ENCODE measurements at places on chromosomes 7 and 10.
A peak's percentile ranks its signal among the peaks of the same experiment; 100 is the strongest.

- H3K27me3 ChIP-seq: peaks cover 11% of the 10 kb centered on the region
- H3K4me1 ChIP-seq: no peaks in the 10 kb centered on the region
- no peaks in the 10 kb centered on the region for H3K36me3 ChIP-seq
- H3K4me3 ChIP-seq: no peak overlapping the region
- DNase-seq: no peak
Measured at GRCh38 chr7:123847868-123848267, 2.9 kb downstream of the HYAL4 start.

GRCh38 chr10:109851616-109852474, 71.5 kb downstream of the XPNPEP1 start:
- no peak overlapping the region for H3K27ac ChIP-seq
- H3K4me3 ChIP-seq: no peak overlapping the region
- no peak for DNase-seq

GRCh38 chr10:95303535-95303934, 12.7 kb upstream of the PDLIM1 start:
- no peaks in the 10 kb centered on the region for H3K27me3 ChIP-seq
- H3K4me3 ChIP-seq: no peak overlapping the region
- DNase-seq: no peak
- H3K36me3 ChIP-seq: no peaks in the 10 kb centered on the region
- H3K27ac ChIP-seq: no peak overlapping the region

GRCh38 chr7:131346885-131347592, 19.4 kb downstream of the MKLN1 start:
- no peak for DNase-seq
- no peaks in the 10 kb centered on the region for H3K27me3 ChIP-seq
- peaks cover 27% of the 10 kb centered on the region for H3K4me1 ChIP-seq
- no peak overlapping the region for H3K4me3 ChIP-seq
- no peak overlapping the region for H3K27ac ChIP-seq

- peaks cover 12% of the 10 kb centered on the region for H3K36me3 ChIP-seq
- peak overlapping the region; percentile 80 for H3K4me3 ChIP-seq
- H3K27me3 ChIP-seq: peaks cover 3% of the 10 kb centered on the region
- DNase-seq: no peak
- H3K4me1 ChIP-seq: peaks cover 26% of the 10 kb centered on the region
- H3K27ac ChIP-seq: peak overlapping the region; percentile 51
Measured at GRCh38 chr7:40135317-40135610, 459 bp downstream of the SUGCT start.

GRCh38 chr10:1272079-1272776, 216.0 kb downstream of the WDR37 start:
- H3K27ac ChIP-seq: no peak overlapping the region
- no peaks in the 10 kb centered on the region for H3K36me3 ChIP-seq
- H3K4me3 ChIP-seq: no peak overlapping the region

DNA sequence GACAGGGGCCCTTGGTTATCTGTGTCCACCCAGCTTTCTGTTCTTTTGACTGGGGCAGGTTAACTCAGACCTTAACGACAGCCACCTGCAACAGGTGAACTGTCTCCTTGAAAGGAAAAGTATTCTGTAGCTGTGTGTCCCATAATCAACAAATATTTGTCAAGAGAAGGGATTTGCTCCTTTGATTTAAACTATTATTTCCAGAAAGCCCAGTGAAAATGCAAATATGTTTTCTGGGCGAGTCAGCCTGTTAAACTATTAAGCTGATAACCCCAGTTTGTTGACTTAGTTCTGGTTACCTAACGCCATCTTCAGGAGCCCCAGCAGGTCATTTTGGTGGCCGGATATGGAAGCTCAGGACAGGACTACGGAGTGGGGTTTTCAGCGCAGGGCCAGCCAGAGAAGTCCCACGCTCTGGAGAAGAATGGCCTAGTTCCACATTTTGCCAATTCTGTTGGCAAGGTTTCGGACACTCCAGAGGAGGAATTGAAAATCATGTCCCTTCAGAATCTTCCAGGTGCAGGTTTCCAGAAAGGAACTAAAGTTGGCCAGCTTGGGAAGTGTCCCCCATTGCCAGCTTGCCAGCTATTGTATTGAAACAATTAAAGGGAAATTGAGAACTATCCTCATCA, 54.5 kb downstream of the ADRA2A start:
- peaks cover 15% of the 10 kb centered on the region for H3K27me3 ChIP-seq
- no peak for DNase-seq
- no peaks in the 10 kb centered on the region for H3K4me1 ChIP-seq
- H3K36me3 ChIP-seq: no peaks in the 10 kb centered on the region
- H3K4me3 ChIP-seq: no peak overlapping the region
- H3K27ac ChIP-seq: no peak overlapping the region

- DNase-seq: no peak
- H3K27me3 ChIP-seq: peaks cover 8% of the 10 kb centered on the region
- no peaks in the 10 kb centered on the region for H3K36me3 ChIP-seq
Measured at GRCh38 chr7:13078105-13078504, 390.7 kb downstream of the ARL4A start.

DNA sequence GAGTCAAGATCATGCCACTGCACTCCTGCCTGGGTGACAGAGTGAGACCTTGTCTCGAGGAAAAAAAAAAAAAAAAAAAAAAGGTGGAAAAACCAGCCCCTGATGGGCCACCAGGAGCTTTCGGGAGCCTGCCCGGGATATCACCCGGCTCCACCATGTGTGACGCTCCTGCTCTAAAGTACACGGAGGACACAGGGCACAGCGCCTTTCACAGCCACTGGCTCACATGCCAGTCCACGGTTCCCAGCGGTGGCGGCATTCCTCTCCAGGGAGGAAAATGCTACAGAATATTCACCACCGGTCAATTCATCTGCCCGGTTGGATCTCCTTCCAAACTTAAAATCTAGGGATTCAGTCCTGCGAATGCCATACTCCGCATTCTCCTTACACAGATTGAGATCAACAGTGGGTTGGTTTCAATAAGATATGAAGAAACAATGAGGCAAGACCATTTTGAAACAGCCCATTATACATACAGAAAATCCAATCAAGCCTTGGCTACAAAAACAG, 81.2 kb downstream of the CTBP2 start:
- H3K4me3 ChIP-seq: no peak overlapping the region
- DNase-seq: no peak
- H3K4me1 ChIP-seq: no peaks in the 10 kb centered on the region
- H3K27ac ChIP-seq: no peak overlapping the region

- H3K27ac ChIP-seq: no peak overlapping the region
- H3K4me3 ChIP-seq: no peak overlapping the region
- H3K4me1 ChIP-seq: no peaks in the 10 kb centered on the region
- H3K27me3 ChIP-seq: peaks cover 6% of the 10 kb centered on the region
Measured at GRCh38 chr7:32594965-32595490, 99.7 kb downstream of the AVL9 start.

DNA sequence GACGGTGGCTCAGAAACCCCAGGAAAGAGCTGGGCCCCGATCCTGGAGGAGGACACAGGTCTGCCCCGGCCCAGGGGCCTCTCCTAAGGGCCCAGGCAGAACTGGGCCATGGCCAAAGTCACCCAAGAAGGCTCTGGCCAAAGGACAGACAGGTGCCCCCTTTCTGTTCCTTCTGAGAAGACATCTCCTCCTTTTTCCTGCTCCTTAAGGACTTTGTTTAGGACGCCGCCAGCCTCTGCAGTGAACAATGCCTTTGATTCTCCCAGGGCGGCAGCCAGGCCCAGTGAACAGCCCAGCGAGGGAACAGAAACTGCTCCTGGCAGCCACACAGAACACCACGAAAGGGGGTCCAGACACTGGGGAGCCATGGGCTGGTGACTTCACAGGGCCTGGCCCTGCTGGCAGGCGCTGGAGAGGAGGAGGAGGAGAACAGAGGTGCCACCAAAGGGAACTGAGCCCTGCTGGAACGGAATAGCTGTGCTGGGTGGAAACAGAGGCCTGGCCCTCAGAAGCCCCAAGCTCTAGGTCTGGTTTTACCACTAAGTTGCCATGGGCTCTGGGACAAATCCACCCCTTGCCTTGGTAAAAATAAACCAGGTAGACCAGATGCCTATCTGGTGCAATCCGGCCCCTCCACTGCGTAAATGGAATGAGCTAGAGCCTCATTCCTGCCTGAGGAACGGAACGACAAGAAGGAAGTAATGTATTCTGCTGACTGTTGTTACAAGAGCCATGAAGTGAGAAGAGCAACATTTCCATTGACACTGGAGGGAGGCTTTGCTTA, 163.3 kb upstream of the RHEB start:
- no peaks in the 10 kb centered on the region for H3K36me3 ChIP-seq
- no peaks in the 10 kb centered on the region for H3K27me3 ChIP-seq
- H3K4me3 ChIP-seq: no peak overlapping the region
- DNase-seq: no peak

- H3K4me1 ChIP-seq: peaks cover 37% of the 10 kb centered on the region
- H3K36me3 ChIP-seq: peaks cover 45% of the 10 kb centered on the region
- H3K27ac ChIP-seq: peak within 1 kb of the TSS; percentile 99
- peak within 1 kb of the TSS; percentile 100 for H3K4me3 ChIP-seq
- peak; percentile 99 for DNase-seq
- H3K27me3 ChIP-seq: no peaks in the 10 kb centered on the region
Measured at GRCh38 chr7:44796504-44797328, at the start of gene PPIA. Gene PPIA (plus strand): TSS chr7:44796681. CDS start chr7:44796725, 44 bp downstream.

GRCh38 chr7:79684384-79684783, 230.9 kb upstream of the MAGI2 start:
- no peaks in the 10 kb centered on the region for H3K4me1 ChIP-seq
- no peak overlapping the region for H3K4me3 ChIP-seq
- H3K27ac ChIP-seq: no peak overlapping the region
- no peaks in the 10 kb centered on the region for H3K36me3 ChIP-seq

- no peak overlapping the region for H3K4me3 ChIP-seq
- no peak overlapping the region for H3K27ac ChIP-seq
- H3K36me3 ChIP-seq: peaks cover 42% of the 10 kb centered on the region
- H3K27me3 ChIP-seq: no peaks in the 10 kb centered on the region
- H3K4me1 ChIP-seq: peaks cover 40% of the 10 kb centered on the region
- no peak for DNase-seq
Measured at GRCh38 chr10:110897184-110897583, 21.8 kb downstream of the BBIP1 start.

- DNase-seq: no peak
- H3K36me3 ChIP-seq: no peaks in the 10 kb centered on the region
- no peaks in the 10 kb centered on the region for H3K4me1 ChIP-seq
Measured at GRCh38 chr10:123622381-123622780, 43.8 kb upstream of the GPR26 start.

DNA sequence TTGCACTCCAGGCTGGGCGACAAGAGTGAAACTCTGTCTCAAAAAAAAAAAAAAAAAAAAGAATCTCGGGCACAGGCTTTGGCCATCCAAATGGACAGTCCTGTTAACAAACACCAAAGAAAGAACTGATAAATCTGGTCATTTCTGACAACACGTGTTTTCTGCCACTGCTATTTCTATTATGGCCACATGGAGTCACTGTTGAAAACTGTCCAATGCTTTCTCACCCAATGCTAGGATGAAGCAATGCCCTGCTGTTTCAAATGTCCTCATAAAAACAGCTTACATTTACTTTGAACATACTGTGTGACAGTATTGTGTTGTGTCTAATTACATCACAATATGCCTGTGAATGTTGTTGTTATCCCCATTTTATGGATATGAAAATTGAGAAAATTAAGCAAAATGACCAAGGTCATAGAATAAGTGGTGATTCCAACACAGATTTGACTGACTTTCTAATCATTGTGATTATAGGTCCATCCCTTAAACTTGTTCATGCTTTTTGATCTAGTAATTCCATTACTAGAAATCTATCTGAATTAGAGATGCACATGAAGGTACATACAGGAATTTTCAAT, 19.9 kb upstream of the MAP3K8 start:
- H3K4me3 ChIP-seq: no peak overlapping the region
- H3K4me1 ChIP-seq: peaks cover 18% of the 10 kb centered on the region
- H3K27me3 ChIP-seq: no peaks in the 10 kb centered on the region
- no peaks in the 10 kb centered on the region for H3K36me3 ChIP-seq
- no peak overlapping the region for H3K27ac ChIP-seq

- no peak overlapping the region for H3K4me3 ChIP-seq
- peaks cover 4% of the 10 kb centered on the region for H3K27me3 ChIP-seq
- DNase-seq: no peak
- H3K4me1 ChIP-seq: no peaks in the 10 kb centered on the region
Measured at GRCh38 chr10:125955766-125956165, 59.4 kb downstream of the FANK1 start.

- H3K4me3 ChIP-seq: no peak overlapping the region
- no peaks in the 10 kb centered on the region for H3K4me1 ChIP-seq
- DNase-seq: no peak
- no peak overlapping the region for H3K27ac ChIP-seq
- no peaks in the 10 kb centered on the region for H3K36me3 ChIP-seq
Measured at GRCh38 chr10:121610798-121611323, 12.6 kb upstream of the FGFR2 start.

DNA sequence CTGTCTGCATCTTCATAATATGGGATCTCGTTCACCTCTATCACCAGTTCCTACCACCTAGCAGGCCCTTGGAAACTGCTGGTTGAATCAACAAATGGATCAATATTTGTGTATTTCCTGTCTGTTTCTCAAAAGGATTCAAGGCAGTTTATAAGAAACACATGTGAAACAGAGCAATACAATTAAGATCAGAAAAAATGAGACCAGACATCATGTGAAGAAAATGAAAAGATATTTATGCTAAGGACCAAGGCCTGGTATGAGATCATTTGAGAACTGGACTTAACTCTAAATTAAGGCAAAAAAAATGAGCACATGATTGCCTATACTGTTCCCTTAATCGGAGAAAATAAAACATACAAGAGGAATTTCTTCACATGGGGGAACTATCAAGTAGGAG, 589.0 kb downstream of the SUGCT start:
- no peaks in the 10 kb centered on the region for H3K36me3 ChIP-seq
- no peaks in the 10 kb centered on the region for H3K27me3 ChIP-seq
- no peak overlapping the region for H3K4me3 ChIP-seq
- H3K4me1 ChIP-seq: no peaks in the 10 kb centered on the region
- DNase-seq: no peak
- no peak overlapping the region for H3K27ac ChIP-seq

DNA sequence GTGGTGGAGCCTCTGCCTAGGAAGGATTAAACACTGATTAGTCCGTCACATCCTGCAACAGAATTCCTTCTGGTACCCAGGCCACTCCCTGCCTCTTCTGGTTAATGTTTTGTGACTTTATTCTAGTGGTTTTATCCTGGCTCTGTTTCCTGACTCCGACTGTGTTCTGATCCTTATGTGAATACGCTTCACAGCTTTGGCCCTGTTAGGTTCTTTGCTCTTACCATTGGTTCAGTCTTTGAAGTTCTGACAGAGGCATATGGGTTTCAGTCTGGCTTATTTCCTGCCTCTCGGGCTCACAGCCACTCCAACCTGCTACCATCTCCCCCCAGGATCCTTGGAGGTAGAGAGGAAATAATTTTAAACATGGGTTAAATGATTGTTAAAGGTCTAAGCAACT, 23.2 kb upstream of the FGL2 start:
- H3K4me3 ChIP-seq: no peak overlapping the region
- peaks cover 10% of the 10 kb centered on the region for H3K36me3 ChIP-seq
- H3K27me3 ChIP-seq: no peaks in the 10 kb centered on the region
- DNase-seq: no peak
- H3K4me1 ChIP-seq: peaks cover 22% of the 10 kb centered on the region
- H3K27ac ChIP-seq: no peak overlapping the region

Measured in activated CD4-positive, alpha-beta T cell treated with anti-CD3 and anti-CD28 coated beads for 36 hours (primary cell).